MCF 10A (cell line): ENCODE measurements at places on chromosomes 7 and 10. TPM values are rescaled to one million over a fixed set of nuclear protein-coding genes. Genes with fewer than 3 reads are reported as not detected.

DNA sequence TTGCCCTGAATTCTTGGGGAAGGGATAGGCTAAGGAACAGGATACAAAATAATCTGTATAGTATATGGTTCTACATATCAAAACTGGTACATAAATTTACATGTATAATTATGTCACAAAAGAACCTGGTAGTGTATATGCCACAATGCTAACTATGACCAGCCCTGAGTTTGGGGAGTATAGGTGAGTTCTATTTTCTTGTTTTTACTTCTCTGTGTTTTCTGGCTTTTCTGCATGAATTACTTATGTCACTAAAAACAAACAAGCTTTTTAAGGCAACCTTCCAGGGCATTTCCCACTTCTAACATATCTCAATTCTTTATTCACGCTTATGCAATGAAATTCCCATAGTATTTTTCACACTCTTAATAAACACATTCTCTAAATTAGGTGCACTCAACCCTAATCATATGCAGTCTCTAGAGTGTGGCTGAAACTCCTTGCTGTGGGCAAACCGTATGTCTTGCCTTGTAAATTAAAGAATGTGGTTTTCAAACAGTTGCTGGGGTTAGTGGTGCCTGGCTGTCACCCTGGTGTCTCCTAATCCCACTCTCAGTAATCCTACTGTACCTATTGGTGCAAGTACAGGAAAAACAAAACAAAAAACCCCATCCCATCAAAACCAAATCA is 14.0 kb upstream of the INSIG1 start:
- DNase-seq = no peak

DNA sequence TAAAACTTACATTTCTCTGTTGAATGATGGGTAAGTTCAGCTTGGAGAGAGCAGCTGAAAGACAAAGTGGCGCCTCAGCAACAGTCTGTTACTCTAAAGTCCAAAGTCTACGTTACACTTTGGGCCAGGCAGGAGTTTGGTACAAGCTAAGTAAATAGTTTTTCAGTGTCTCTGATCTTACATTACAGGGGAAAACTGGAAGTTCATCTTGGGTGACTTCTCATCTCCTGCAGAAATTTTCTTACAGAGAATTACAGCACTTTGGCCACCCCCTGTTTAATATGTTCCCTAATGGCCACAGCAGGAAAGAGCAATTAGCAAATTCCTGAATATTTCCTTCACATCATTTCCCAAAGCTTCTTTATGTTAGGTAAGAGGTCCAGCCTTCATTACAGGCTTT is 67.1 kb downstream of the ABCC2 start:
- no peak for DNase-seq

GRCh38 chr10:99630433-99630832 is 10.2 kb upstream of the SLC25A28 start:
- peak; percentile 73 for DNase-seq

- DNase-seq = no peak
Observed at GRCh38 chr7:47940088-47941013, 7.9 kb downstream of the PKD1L1 start.

- peak; percentile 16 for DNase-seq
Observed at GRCh38 chr7:146053492-146053891, 63.1 kb upstream of the CNTNAP2 start.

GRCh38 chr7:85705076-85705475 is 518.2 kb upstream of the SEMA3D start:
- DNase-seq = no peak

- DNase-seq = no peak
Observed at GRCh38 chr7:92702535-92702934, 112.3 kb upstream of the FAM133B start.

GRCh38 chr10:72946963-72947362 is 7.6 kb downstream of the PLA2G12B start:
- no peak for DNase-seq

DNA sequence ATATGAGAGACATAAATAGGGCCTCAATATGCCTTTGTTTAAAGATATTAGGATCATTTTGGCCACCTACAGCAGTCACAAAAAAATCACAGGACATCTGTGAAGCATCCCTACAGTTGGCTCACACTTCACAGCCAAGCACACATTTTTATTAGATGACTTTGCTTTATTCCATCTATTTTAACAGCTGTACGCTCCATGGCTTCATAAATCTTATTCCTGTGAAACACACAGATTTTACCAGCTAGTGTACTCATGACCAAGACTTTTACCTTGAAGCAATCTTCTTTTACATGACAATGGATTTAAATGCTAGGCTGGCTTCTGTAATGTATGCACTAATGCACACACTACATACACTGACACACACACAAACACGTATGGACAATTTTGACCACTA is 254.8 kb upstream of the PITRM1 start:
- DNase-seq = no peak

- DNase-seq = no peak
Observed at GRCh38 chr7:132768099-132768498, 191.8 kb upstream of the PLXNA4 start.

- DNase-seq = no peak
Observed at GRCh38 chr10:75744261-75744660, 312.8 kb downstream of the LRMDA start.

GRCh38 chr10:13859979-13860654 is 273.4 kb downstream of the PRPF18 start:
- DNase-seq = no peak

DNA sequence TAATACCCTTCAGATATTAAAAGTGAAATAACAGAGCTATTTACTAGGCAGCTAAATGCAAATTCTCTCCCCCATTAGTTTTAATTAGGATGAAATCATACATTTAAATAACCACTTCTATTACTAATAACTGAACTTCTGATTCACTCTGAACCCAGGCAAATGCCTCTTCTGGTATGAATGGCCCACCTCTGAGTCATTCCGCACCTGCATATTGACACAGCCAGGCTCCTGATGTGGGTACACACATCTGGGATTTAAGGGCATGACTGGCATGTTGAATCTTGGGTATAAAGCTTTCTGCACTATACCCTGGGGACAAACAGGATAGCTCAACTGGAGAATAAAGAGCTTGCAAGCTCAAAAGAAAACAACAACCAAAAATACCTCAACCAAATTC is 140.9 kb downstream of the AUTS2 start:
- no peak for DNase-seq

DNA sequence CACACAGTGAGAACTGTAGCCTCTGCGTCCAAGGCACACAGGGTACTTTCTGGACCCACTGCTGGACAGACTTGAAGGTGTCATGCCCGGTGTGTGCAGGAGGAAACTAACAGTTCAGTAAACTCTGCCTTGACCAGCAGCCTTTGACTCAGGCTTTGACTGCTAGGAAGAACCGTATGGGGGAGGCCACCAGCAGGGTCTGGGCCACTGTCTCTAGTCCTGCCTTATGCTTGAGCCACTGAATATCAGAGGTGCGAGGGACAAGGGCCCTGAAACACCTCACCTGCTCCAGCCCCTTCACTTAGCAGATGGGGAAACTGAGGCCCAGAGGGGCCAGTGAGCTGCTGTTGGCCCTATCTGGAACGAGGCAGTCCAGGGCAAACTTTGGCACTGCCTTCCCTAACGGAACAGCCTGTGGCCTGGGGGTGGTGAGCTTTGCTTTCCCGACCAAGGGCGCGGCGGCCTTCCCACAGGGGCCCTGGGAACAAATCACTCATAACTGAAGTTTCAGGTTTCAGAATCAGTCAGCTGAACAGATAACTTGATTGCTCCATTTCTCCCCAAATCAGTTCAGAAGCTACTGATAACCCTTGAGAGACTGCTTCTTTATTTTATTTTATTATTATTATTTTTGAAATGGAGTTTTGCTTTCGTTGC is 130.0 kb downstream of the FAM53B start:
- no peak for DNase-seq

- no peak for DNase-seq
Observed at GRCh38 chr10:95193944-95194343, at the start of gene ACSM6. Gene ACSM6, plus strand, starts transcription at chr10:95194238. Its CDS starts 248 bp downstream, at chr10:95194486.

DNA sequence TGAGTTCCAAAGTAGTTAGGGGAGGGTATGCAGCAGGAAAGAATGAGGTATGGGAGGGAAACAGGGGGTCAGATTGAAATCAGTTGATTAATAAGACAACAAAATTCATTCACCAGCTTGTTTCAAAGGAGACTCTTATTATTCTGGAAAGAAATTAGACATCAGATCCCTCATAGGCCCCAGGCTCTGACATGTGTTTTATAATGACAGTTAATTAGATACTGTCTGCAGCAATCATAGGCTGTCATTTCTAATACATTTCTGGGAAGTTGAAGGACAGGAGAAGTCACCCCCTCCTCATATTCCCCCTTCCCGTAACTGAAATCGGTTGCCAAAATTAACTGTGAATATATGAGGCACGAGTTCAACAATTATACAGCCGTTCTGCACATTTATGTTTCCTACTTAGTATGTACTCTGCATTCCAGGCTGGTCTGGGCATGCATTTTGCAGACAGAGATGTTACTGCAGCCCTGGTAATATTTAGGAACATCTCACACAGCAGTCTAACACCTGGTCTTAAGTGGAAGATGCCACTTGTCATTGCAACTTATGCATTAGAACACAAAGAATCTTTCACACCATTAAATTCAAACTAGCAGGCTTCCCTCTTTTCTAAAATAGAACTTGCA is 355.2 kb upstream of the LRGUK start:
- no peak for DNase-seq

DNA sequence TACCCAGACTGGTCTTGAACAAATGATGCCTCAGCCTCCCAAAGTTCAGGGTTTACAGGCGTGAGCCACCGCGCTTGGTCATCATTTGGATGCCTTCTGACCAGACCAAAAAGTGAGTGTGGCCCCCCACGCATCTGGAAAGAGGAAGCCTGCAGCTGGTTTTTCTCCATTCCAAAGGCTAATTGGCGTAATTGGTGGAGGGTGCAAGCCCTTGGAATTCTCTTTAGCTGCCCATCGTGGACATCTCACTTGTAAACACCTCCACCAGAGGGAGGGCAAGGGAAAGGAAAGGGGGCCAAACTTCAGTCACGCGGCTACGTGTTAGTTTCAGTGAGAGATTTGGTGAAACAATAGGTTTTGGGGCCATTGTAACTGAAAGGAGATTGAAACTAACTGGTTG is 4.1 kb upstream of the ARHGAP21 start:
- peak; percentile 25 for DNase-seq

DNA sequence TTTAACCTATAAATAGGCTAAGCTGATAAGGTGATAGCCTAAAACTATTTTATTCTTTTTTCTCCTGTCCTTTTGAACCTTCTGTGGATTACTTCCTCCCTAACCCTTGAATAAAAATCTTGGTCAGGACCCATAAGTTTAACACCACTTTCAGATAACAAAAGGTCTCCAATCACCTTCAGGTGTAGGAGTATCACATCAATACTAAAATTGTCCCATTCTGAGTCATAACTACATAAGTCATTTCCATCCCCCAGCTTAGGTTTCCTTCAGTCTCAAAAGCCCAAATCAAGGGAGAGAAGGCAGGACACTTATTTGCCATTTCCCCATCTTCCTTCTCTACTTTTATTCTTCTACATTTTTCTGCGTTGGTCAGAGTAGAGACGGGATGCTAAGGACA is 56.9 kb upstream of the WNT16 start:
- DNase-seq = no peak

DNA sequence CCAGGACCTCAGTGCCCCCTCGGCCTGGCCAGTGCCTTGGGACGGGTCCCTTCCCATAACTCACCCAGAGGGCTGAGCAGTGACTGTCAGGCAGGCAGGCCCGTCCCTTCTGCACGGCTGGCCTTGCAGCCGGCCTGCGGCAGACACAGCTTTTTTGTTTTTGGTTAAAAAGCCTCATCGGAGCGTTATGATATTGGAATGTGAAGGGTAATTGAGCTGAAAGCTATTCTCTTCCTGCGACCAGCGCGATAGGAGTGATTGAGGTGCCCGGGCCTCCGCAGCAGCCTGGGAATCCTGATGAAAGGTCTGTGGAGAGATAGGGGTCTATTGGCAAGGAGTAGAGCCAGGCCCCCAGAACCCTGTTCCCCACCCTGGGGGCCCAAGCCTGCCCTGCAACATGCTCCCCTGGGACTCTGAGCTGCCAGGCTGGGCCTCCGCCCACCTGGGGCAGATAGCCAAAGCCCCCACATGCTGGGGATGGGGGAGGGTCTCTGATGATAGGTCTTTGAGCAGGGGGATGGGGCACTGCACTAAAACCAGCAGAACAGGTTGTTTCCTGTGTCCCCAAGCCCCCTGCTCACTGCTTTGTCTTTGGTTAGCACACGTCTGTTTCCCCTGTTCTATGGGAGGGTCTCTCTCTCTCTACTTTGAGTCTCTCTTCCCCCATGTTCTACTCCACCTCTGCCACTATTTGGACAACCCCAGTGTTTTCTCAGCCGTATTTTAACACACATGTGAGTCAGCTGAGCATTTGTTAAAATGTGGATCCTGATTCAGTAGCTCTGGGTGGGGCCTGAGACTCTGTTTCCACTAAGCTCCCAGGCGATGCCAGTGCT is 131.9 kb downstream of the CDH23 start:
- DNase-seq = no peak

DNA sequence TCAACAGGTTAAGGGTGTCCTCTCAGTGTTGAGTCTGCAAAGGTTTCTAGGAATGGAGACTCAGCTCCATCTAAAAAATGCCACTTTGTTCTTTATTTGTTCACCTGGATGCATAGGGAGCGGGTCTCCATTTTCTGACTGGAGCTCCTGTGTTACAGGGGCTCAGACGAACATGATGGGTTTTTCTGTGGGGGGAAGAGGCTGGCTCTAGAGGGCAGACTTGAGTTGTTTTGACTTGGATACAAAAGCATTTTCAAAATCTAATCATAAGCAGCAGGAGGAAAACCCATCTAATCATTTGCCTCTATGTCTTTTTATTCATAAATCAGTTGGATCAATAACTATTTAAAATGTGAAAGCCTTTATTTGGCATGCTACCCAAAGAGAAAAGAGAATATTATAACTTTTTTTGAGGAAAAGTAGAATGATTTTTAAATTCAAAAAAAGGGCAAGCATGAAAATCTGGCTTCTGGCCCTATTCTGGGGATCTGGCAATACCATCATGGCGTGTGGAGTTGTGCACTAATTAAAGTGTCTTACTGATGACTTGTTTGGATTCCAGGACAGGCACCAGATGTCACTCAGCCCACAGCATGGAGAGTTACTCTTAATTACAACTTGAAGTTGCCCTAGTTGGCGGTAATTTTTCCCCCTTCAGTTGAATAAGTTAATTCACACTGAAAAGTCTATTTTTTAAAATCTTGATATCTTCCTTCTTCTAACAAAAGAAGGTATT is 594.9 kb downstream of the REEP3 start:
- peak; percentile 46 for DNase-seq

DNA sequence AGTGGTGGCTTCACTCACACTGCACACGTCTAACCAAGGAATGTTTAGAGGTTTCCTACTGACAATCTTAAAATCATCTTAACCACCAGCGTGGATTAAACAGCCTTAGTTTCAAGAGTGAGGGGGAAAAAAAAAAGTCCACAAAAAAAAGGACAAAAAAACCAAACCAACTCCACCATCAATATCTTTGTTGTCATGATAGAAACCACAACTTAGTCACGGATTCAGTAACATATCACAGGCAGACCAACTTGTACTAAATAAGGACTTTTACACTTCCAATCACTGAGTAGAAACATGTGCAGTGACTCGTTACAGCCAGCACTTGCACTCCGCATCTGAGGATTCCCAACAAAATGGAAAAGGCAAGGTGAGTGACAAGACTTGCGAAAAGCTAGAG is 46.5 kb downstream of the FAM171A1 start:
- no peak for DNase-seq

- peak; percentile 41 for DNase-seq
Observed at GRCh38 chr10:103080891-103081581, 112.0 kb downstream of the NT5C2 start.

The NPSR1 gene
- total RNA-seq = not detected in 2 replicates

The TECPR1 gene
- total RNA-seq = 15.4 and 21.1 TPM in 2 replicates

The VOPP1 gene
- 29.2 and 35.7 TPM in 2 replicates for total RNA-seq

The C10orf105 gene
- not detected in 2 replicates for total RNA-seq

The TMEM270 gene
- total RNA-seq = not detected in 2 replicates

The ADCY1 gene
- 0.61 and 0.79 TPM in 2 replicates for total RNA-seq

The POU6F2 gene
- total RNA-seq = 0.19 and 0.25 TPM in 2 replicates

The CCNJ gene
- 9.3 and 10.8 TPM in 2 replicates for total RNA-seq

The PRPS1L1 gene
- total RNA-seq = not detected in 2 replicates
